ENCODE measurements at places on chromosomes 2 and 18.

DNA sequence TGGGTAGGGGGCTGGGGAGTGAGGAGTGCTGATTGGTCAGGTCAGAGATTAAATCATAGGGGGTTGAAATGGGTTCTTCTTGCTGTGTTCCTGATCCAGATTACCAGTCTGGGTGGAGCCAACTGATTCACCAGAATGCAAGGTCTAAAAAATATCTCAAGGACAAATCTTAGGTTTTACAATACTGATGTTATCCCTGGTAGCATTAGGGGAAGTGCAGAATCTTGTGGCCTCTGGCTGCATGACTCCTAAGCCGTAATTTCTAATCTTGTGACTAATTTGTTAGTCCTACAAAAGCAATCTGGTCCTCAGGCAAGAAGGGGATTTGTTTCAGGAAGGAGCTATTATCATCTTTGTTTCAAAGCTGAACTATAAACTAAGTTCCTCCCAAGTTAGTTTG lies 289.2 kb upstream of the KYNU start:
- DNase-seq, result no peak

DNA sequence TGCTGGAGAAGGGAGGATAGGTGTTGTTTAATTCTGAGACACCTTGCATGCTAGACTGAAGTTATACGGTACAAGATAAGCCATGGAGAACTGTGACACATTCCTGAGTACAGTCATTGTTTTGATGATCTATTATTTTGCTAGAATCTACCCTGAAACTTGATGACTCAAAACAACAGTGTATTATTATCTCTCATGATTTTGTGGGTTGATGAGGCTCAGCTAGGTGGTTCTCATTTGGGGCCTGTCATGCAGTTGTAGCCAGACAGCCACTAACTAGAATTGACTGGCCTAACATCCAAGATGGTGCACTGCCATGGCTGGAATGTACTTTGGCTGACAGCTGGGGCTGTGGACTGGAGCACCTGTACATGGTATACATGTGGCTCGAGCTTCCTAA lies 5.4 kb upstream of the IL1R1 start:
- DNase-seq, result peak; percentile 20

DNA sequence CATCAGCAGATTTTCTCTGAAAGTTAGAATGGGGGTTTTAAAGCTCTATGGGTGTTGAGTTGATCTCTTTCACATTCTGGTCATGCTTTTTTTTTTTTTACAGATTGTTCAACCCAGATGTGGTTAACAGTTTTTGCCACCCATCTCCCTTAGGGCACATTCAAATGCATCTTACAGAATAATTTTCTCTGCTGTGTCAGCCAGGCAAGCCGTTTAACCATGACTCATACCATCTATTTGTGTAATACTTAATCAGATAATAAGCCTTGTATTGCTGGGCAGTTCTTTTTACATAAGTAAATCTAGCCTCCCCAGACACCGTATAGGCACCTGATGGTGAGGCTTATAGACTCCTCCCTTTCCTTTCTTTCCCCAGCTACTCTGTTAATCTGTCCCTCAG lies 62.0 kb downstream of the TGIF1 start:
- DNase-seq, result no peak

GRCh38 chr2:5913711-5914395 lies 221.7 kb downstream of the SOX11 start:
- DNase-seq, result no peak

- DNase-seq, result no peak
These were observed 1.1 kb downstream of the DYSF start for GRCh38 chr2:71454221-71455010.

DNA sequence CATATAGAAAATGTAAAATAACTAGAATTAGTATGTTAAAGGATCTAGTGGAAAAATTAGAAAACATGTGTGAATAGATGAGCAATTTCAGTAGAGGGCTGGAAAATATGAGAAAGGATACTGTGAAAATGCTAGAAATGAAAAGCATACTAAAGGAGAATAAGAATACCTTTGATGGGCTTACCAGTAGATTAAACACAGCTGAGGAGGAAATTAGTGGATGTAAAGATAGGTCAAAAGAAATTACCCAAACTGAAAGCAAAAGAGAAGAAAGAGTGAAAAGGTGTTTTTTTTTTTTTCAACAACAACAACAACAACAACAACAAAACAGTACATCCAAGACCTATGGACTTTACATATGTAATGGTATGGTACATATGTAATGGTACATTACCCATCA lies 41.0 kb upstream of the CTIF start:
- DNase-seq, result no peak

DNA sequence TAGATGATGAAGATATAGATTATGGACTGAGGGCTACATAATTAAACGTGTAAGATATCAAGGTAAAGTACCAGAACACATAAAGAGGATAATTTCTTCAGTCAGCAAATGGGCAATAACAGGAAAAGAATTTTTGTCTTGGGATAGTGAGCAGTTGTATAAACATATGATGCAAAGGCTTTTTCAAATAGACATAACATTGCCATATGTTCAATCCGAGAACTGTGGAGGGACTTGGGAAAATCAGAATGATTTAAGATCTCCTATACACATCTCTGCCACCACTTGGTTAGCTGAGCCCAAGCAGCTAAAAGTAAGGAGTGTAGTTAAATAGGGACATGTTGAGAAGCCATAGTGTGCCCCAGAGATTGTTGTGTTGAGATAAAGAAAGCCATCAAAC lies 287.6 kb upstream of the ZNF521 start:
- DNase-seq, result no peak

DNA sequence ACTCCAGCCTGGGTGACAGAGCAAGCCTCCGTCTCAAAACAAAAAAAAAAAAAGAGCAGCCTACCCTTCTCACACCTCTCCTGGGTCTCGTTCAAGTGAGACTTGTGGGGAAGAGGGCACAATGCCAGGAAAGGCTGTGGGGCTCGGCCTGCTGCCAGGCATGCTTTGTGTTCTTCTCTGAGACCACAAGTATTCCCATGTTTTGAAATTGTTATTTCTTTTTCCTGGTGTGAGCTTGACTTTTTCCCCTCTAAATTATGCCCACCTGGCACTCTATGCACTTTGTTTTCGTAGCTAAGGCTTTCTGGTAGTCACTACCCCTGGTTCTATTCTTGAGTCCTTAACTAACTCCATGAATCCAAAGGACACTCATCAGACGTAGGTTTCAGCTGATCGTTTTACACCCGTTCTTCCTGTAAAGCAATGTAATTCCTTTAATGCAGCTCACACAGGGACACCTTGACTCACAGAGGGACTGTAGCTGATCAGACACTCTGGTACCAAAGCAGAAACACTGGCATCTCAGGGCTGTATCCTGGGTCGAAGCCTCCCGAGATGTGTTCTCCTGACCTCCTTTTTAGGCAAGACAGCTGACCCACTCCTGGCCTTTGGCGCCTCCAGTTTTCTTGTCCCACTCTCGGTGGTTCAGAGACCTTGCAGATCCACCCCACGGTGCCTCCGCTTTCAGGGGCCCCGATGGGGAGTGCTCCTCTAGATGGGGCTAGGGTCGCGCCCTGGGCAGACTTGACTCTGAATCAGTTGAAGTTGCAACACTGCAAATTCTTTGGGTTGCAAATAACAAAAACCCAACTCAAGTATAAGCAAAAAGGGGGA lies 193.3 kb upstream of the AGAP1 start:
- DNase-seq, result no peak

GRCh38 chr2:142973160-142973821 lies 95.8 kb downstream of the KYNU start:
- no peak for DNase-seq

GRCh38 chr2:159564081-159564480 lies 52.3 kb downstream of the BAZ2B start:
- no peak for DNase-seq

DNA sequence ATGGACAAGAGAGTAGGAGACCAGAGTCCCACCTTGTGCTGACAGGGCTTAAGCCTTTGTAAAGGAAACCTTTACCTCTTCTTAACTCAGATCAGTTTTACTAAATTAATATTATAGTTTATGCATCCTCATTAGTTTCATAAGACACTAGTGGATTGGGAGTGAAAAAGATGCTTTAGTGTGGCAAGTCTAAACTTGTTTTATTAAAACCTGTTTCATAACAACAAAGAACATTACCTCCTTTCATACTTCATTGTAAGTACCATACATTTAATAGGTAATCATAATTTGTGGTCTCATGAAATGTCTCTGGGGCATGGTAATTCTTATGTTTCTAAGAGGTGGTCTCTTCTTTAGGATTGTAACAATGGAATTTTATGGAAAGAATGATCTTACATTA lies 63.4 kb downstream of the PIKFYVE start:
- no peak for DNase-seq

DNA sequence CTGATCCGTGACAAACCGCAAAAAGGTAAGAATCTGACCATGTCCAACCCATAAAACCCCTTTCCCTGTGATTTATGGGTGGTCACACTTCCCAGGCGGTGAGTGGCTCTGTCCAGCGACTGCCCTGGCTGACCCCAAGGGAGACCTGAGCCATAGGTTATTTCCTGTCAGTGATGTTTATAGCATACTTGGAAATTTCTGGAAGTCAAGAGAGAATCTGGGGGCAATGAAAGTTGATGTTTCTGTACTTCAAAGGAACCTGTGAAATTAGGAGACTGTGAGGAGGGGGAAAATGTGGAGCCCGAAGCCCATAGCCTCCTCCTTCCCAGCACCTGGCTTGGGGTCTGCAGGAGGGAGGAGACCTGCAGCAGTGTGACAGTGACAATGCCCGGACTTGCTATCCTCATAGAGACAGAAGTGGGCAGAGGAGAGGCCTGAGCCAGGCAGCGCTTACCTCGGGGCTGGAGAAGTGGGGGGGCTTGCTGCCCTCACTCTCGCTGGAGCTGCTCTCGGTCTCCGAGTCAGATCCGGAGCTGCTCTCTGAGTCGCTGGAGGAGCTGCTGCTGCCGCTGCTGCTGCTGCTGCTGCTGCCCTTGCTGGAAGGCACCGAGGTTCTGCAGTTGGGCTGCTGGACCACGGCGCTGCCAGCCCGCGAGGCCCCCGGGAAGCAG lies 111.3 kb upstream of the REV1 start:
- no peak for DNase-seq

DNA sequence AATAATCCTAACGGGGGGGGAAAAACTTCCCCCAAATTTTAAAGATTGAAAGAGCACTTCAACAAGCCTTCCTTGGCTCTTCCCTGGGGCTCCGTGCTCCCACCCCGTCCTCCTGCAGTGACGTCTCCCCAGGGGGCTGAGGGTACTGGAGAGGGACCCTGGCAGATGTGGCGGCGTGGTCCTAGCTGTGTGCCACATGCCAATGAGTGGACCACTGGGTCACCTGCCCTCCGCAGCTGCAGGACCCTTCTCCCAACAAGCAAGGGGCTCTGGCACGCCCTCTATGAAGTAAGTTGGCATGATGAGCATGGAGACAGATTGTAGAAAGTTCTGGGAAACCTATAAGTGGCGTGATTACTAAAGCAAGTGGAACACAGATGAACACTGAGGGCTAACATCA lies 46.7 kb downstream of the PXDN start:
- DNase-seq, result no peak

DNA sequence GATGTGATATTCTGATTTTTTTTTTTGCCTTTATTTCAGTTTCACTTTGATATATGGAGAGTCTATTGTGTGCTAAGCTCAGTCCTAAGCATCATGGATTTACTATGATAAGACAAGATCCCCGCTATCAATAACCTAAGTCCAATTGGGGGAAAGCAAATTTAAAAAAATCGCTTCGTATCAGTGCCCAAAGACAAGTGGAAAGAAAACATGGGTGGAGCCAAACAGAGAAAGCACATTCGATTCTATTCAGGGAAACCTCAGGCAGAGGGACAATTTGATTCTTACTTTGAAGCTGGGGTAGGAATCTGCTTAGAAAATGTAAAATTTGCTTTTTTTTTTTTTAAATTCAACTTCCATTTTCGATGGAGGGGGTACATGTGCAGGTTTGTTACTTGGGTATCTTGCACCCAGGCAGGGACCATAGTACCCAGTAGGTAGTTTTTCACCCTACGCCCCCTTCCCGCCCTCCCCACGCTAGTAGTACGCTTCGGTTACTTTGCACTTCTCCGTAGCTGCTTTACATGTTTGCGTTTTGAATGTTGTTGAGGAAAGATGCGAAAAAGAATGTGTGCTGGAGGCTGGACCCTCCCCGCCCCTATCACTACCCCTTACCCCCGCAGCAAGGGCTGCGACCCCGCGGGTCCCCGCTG lies 12.4 kb downstream of the KIF5C start:
- DNase-seq, result no peak

GRCh38 chr2:50723286-50723938 lies 308.5 kb downstream of the NRXN1 start:
- no peak for DNase-seq

- DNase-seq, result no peak
These were observed 63.8 kb downstream of the SOWAHC start for GRCh38 chr2:109677835-109678580.

DNA sequence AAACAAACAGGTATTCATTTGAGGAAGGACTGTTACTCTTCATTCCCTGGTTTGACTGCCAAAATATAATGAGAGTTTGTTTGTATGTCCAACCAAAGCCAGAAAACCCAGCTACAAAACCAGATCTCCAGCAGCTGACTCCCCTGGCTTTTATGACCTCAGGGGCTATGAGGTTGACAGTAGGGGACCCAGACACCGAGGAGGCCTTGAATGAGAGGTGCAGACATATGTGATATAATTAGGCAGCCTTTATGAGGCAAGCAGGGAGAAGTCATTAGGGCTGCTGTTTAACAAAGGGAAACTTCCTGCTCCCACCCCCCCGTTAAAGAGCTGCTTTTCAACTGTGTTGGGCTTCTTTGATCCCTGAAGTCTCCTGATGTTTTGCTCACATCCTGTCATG lies 236.7 kb downstream of the SLC4A3 start:
- no peak for DNase-seq

GRCh38 chr2:794554-795241 lies 117.5 kb upstream of the TMEM18 start:
- no peak for DNase-seq

DNA sequence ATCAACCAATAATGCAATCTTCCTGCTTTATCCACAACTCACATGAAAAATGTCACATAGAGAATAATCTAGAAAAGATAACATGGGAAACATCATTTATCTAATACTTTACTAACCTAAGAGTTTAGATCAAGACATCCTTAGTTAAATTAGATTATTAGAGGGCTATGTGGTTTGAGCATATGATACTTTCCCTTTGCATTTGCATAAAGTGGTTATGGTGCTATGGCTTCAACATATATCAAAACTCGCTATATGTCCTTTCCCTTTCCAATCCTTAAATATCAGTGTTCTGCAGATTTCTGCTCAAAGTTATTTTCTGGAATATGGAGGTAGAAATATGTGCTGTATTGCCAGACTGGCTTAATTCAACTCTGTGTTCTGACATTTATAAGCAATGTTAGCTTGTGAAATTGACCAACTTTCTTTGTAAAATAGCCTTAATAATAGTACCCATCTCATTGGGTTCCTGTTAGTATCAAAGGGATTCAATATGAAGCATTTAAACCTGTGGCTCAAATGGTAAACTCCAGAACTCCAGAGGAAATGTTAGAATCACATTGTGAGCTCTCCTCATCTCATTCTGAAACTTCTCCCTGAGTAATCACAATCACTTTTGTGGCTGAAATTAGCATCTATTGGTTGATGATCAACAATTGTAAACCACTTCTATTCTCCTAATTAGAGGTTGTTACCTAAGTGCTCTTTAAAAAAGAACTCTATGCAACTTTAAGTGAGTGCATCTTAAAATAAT lies 1089.9 kb upstream of the SLC39A10 start:
- no peak for DNase-seq

GRCh38 chr2:161136696-161137324 lies 23.4 kb upstream of the TANK start:
- peak; percentile 14 for DNase-seq
